ENCODE measurements at places on chromosomes 6 and 20.

GRCh38 chr6:166301611-166302529, 6.3 kb downstream of the PRR18 start:
- DNase-seq, result peak; percentile 32

GRCh38 chr6:166415833-166416347, 33.1 kb upstream of the MPC1 start:
- DNase-seq, result no peak

GRCh38 chr6:26129656-26130055, 42.4 kb downstream of the HFE start:
- no peak for DNase-seq

DNA sequence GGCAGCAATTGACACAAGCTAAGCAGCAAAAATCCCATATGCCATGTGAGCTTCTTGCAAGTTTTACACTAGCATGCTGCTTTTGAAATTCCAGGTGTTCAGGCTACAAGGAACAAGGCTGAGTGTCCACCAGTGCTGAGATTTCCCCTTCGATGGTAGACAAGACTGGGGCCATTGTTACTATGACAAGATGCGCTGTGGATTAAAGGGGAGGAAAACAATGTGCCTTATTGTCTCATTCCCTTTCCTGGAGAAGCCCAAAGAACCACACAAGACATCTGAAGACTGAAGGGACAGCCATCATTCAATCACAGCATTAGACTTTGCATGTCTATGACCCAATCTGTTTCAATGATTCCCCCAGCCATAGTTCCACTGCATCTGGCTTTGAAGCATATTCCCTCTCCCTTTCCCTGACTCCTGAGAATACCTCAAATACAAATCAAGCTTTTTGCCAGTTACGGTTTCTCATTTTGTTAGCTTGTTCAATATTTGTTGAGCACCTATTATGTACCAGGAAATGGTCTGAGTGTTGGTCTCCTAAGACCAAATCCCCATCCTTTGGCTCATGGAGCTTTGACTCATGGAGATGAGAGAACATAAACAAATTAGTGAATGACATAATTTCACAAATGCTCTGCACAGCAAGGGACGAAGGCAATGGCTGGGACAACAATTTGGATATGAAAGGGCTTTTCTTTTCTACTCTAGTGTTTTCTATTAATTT, 23.4 kb upstream of the SCGN start:
- no peak for DNase-seq
